Activated T-helper 17 cell treated with anti-CD3 and anti-CD28 coated beads, Interleukin-2, amount 50 U/mL, for 72 hours (primary cell): ENCODE measurements at places on chromosomes 1 and 21.
A peak's percentile ranks its signal among the peaks of the same experiment; 100 is the strongest.

DNA sequence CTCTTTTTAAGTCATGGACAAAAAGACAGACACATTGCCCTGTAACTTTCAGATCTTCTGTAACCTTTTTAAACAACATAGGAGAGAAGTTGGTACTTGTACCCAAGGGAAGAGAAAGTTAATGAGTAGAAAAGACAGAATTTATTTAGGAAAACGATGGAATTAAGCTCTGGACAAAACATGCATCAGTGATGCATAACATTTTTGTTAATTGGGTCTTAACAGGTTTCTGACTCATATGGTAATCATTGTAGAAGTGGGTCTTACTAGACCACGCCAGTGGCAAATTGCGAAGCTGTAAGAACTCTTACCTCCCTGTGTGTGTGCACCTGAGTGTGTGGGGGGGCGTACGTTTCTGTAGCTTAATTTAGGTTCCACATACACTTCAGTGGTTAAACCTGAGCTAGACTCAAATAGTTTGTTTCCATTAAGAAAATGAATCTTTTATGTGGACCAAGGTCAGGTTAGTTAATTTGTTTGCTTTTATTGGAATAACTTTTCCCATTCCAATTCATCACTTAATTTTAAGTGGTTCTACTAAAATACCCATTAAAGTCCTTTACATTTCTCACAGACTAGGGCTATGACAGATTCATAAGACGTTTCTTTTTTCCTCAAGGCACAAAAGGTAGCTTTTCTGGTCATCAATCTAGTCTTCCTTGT is 48.1 kb downstream of the NFIA start:
- ATAC-seq = no peak

- ATAC-seq = peak; percentile 69
Observed at GRCh38 chr1:59013276-59013927, 229.6 kb upstream of the JUN start.

DNA sequence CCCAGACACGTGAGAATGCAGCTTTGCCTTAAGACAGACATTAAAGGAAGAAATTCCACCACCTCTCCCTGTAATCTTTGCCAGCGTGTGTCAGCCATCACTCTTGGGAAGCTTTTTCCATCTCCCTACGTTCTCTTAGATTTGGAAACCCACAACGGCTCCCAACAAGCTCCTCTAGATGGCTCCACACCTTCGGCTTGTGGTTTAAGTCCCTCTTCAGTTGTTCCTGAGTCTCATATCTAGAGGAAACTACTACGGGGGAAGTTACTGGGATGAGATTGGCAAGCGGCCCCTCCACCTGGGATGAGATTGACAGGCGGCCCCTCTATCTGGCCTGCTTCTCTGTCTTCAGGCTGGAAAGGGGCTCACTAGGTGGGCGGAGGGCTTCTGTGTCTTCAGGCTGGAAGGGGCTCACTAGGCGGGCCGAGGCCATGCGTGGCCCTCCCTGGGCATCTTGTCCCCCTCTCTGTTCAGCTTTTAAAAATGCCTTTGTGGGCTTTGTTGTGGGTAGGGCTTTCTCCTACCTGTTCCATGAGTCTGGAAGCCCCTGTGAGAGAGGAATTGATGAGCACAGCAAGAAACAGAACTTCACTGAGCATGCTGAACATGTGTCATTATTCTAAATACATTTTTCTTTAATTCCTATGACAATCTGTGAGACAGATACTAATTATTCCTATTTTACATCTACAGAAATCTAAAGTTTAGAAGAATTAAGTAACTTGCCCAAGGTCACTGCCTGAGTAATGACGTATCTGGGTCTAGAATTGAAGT is 670.5 kb downstream of the KIF26B start:
- ATAC-seq = no peak

- no peak for ATAC-seq
Observed at GRCh38 chr1:208154679-208155642, 89.2 kb downstream of the PLXNA2 start.

DNA sequence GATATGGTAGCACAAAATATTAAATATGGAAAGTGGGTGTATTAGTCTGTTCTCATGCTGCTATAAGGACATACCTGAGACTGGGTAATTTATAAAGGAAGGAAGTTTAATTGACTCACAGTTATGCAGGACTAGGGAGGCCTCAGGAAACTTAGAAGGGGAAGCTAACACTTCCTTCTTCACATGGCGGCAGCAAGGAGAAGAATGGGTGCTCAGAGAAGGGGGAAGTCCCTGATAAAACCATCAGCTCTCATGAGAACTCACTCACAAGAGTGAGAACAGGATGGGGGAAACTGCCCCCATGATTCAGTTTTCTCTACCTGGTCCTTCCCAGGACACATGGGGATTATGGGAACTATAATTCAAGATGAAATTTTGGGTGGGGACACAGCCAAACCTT is 15.8 kb upstream of the BACE2 start:
- ATAC-seq = no peak
